ENCODE measurements at places on chromosomes 13 and 19.

GRCh38 chr19:43362179-43362578 lies 8.7 kb downstream of the CD177 start:
- DNase-seq, result no peak

DNA sequence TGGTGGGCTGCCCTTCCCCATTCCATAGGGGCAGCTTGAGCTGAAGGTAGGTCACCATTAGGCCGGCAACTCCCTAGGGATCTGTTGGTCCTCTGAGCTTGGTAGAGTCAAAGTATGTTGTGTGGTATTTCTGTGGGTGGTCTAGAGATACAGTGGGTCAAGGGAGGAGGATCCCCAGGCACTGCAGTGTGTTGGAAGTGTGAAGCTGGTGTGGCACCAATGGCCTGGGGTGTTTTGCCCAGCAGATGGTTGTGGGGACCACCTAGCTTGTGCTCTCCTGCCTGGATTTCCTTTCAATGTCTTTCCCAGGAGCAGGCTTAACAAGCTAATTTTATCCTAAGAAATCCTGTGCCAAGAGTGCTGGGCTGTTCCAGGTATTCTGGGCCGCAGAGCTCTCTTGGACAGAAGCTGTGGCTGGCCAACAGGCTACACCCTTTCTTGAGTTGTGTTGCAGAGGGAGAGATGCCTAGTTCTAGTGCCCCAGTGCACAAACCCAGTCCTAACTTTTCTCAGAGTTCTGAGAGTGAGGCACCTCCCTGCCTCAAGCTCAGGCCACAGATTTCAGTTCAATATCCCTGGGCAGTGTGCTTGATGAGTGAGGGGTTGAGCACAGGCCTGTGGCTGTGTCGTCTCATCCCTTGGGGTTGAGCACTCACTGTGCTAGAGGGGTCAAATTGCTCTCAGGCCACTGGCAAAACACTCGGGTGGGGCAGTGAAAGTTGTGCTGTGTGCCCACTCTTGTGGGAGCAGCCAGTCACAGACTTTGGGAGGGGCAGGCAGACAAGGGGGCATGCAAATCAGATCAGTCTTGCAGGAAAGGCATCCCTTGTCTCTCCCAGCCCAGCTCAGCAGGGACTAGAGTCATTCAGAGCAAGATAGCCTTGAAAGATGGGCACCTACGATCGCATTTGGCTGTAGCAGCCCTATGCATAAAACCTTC lies 1806.1 kb upstream of the MIR17HG start:
- DNase-seq, result no peak

DNA sequence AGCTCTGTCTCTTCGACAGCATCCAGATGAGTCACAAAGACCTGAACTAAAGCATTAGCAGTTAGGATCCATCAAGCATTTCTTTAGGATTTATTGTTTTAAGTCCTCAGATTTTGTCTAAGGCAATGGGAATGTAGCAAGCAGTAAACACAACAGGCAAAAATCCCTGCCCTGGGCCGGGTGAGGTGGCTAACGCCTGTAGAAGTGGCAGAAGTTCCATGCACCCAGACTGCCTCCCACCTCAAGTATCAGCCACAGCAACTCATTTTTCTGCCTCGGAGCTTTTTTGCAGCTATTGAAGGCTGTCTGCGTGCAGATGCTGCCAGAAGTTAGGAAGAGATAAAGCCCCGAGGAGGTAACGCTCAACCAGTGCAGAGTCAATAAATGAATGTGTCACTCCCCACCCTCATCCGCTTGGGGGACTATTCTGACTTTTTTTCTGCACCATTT lies 47.1 kb upstream of the MRI1 start:
- no peak for DNase-seq

- no peak for DNase-seq
These were observed at the start of gene CBLC for GRCh38 chr19:44777715-44778347. TSS of gene CBLC (plus strand) at chr19:44777890. CDS start at chr19:44777932, 42 bp downstream.

- no peak for DNase-seq
These were observed 3.1 kb downstream of the CD320 start for GRCh38 chr19:8304841-8305621.

DNA sequence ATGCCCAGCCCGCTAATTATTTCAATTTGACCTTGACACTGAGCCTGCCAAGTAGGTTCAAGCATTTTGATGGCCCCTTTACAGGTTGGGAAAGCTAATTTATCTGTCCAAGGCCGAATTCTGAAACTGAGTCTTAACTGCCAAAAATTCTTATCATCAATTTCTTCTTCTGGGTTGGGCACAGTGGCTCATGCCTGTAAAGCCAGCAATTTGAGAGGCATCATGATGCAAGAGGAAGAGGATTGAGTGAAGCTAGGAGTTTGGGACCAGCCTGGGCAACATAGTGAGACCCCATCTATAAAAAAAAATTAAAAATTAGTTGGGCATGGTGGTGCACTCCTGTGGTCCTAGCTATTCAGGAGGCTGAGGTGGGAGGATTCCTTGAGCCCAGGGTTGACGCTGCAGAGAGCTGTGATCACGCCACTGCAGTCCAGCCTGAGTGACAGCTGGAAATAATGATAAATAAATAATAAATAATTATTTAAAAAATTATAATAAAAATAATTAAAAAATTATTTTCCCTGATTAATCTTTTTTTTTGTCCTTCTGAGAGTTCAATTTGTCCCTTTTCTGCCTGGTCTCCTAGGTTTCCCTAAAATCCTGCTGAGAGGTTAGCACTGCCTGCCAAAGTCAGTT lies 1.3 kb upstream of the LDLR start:
- DNase-seq, result no peak

Measured in stimulated activated CD8-positive, alpha-beta memory T cell treated with anti-CD3 and anti-CD28 coated beads, Interleukin-7, amount 100 ng/mL, for 24 hours (primary cell).